ENCODE measurements at places on chromosomes 6 and 20. TPM values are rescaled to one million over a fixed set of nuclear protein-coding genes. Genes with fewer than 3 reads are reported as not detected.

Gene TREM2
- total RNA-seq, result 6.0 TPM

DNA sequence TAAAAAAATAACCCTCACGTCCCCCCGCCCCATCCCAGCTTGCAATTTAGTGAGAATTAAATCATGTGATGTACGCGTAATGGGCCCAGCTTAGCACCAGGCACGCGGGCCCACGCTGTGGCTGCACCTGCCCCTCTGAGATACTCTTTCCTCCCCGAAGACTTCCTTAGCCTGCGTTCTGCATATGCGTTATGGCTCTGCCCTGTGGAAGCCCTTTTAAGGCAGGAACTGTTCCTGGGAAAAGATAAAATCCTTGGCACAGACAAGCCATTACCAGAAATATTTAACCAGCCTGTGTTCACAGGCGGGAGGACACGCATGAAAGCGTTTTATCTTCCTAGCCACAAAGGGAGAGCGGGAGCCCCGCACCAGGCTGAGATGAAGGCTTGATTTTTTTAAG, 311.0 kb downstream of the LRFN2 start:
- DNase-seq, result no peak

Gene SLC22A2
- total RNA-seq, result 0.36 TPM

GRCh38 chr6:63353286-63353630, 33.5 kb upstream of the LGSN start:
- DNase-seq, result no peak

- no peak for DNase-seq
These were observed 481.5 kb upstream of the JAG1 start for GRCh38 chr20:11155156-11155756.

DNA sequence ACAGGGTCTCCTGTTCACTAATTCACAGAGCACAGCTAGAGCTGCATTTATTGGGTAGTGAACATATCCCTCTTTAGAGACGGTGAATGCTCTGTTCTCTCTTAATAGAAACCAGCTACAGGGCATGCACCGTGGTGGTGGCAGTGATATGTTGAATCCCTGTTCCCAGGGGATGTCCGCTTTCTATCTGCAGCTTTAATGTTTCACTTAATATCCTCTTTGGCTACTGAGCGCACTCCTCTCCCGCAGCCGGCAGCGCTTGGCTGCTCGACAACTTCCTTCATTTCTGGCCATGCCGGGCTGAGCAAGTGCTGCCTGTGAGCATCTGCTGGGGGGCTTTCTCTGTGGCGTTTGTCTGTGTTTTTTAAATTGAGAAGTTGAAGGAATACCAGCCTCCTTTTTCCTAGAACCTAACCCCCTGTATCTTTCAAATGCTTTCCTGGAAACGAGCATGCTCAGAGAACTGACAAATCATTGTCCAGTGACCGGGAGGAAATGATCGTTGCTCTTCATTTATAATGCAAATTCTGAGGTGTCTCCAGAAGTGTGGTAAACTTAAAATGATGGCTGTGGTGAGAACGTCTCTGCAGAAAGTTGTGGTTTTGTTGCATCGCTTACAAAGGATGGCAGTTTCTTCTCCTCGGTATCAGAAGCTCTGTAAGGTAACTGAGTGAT, 297.9 kb downstream of the UTRN start:
- DNase-seq, result no peak
